ENCODE measurements at places on chromosomes 13 and 19.

DNA sequence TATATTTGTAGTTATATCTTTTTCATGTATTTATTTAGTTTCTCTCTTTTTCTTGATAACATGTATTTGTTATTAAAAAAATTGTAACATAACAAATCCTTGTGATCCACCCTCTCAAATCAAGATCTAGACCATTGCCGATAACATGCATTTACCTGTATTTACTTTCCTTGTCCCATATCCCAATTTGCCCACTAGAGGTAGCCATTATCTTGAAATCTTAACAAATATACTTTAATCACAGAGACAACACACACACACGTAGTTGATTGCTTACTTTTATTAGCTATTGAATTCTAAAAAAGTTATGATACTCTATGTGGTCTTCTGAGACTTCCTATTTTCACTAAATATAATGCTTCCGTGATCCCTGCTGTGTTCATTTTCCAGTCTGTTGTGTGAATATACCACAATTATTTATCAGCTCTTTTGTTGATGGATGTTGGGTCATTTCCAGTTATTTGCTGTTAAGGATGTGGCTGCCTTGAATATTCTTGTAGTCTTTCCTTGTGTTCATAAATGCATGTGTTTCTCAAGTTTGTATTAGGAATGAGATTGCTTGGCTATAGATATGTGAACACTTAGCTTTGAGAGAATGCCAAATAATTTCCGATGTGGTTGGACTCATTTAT is 31.3 kb upstream of the ZMYM2 start:
- DNase-seq: peak; percentile 5

- no peak for DNase-seq
Measured at GRCh38 chr13:113860665-113861432, 3.0 kb downstream of the GAS6 start.

- no peak for DNase-seq
Measured at GRCh38 chr13:76016799-76017400, 380.8 kb downstream of the LMO7 start.

DNA sequence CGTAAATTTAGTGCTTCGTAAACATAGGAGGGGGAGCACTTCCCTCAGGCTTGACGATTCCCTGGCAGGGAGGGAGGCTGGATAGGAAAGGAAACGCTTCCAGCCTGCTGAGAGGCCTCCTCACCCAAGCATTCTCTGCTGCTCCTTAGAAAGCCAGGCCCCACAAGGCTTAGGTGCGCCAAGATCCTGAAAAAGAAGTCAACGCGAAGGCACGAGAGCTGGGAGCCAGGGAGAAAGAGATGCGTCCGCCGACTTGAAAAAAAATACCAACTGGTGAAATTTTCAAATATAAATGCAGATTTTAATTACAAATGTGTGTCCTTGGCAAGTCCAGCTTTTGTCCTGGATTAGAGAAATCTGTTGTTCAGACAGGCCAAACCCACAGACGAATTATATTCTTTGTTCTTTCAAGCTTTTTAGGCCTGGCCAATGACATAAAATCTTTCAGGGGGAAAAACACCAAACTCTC is 64.0 kb downstream of the ALOX5AP start:
- no peak for DNase-seq

DNA sequence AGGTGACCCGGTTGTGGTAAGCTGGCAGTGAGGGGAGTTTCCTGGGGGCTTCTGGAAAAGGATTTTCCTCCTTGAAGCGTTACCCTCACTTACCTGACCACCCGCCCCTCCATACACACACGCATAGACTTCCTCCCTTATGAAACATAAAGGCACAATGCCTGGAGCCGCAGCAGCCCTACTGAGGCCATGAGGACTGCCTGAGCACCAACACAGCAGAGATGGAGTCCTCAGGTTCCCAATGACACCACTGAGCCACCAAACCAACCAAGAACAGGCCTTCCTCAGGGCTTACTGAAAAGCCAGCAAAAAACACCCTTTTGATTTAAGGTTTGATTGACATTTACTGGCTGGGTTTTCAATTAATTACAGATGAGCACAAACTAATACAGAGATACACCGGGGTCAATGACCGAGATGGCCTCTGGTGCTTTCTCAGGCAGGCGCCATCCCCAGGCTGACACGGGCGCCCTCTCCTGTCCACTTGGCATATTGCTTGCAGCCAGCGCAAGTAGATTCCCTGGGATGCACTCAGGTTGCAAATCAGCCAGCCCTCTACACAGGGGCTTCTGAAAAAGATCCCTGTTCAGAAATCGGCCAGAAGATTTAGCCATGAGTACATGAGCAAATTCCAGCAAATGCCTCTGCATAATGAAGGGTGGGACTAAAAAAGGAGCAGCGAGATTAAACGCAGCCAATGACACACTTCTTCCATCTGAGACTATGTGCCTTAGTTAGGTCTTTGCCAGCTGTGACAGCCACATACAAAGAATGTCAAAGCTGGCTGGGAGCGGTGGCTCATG is 14.8 kb downstream of the OPA3 start:
- DNase-seq: no peak

Data from fibroblast of skin of left quadriceps (primary cell).